Trophoblast cell (in vitro differentiated cells and primary cell): ENCODE measurements at places on chromosomes 4 and X.

- no peak for DNase-seq
Observed at GRCh38 chrX:131564553-131565229, 20.8 kb downstream of the OR13H1 start.

GRCh38 chrX:39616098-39616729 is 481.5 kb downstream of the BCOR start:
- no peak for DNase-seq

GRCh38 chr4:173243917-173244658 is 75.5 kb downstream of the GALNT7 start:
- DNase-seq = no peak

GRCh38 chr4:119510395-119511149 is 118.0 kb downstream of the PDE5A start:
- DNase-seq = no peak

- DNase-seq = no peak
Observed at GRCh38 chrX:45309096-45309495, 108.4 kb upstream of the DIPK2B start.

DNA sequence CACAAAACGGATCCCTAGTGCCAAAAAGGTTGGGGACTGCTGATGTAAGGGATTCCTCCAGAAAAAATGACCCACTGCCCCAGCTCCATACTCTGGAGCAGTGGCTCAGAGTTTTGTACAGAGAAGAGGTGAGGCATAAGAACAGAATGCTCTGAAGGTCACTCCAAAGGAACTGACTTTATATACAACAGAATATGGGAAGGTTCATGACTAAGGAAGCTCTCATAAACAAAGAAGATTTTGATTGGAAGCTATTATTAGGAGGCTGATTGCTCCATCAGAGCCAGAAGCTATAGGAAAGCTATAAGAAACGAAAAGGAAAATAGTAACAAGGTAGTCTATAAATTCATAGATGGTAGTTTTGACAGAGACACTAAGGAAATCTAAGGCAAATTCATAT is 203.1 kb downstream of the SLC7A11 start:
- DNase-seq = no peak

DNA sequence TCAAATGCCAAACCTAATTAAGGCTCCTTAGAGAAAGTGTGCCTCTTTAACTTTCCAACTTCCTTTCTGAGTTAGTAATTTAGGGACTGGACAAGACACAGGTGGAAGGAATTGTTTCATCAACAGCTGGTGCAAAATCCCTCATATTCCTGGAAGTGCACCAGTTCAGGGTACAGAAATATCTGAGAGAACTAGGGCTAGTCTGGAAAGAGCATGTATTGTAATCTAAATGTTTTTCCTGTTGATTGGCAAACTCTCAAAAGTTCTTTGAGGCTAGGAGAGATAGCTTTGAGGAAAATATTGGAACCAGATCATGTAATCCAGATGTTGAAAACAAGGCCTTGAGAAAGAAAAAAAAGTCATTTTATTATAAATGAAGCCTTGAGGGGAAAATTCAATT is 98.1 kb upstream of the C1GALT1C1 start:
- DNase-seq = no peak

GRCh38 chr4:152686452-152687013 is 6.7 kb upstream of the TMEM154 start:
- DNase-seq = no peak
